ENCODE measurements at places on chromosomes 3 and 15. TPM values are rescaled to one million over a fixed set of nuclear protein-coding genes. Genes with fewer than 3 reads are reported as not detected.
A peak's percentile ranks its signal among the peaks of the same experiment; 100 is the strongest.

DNA sequence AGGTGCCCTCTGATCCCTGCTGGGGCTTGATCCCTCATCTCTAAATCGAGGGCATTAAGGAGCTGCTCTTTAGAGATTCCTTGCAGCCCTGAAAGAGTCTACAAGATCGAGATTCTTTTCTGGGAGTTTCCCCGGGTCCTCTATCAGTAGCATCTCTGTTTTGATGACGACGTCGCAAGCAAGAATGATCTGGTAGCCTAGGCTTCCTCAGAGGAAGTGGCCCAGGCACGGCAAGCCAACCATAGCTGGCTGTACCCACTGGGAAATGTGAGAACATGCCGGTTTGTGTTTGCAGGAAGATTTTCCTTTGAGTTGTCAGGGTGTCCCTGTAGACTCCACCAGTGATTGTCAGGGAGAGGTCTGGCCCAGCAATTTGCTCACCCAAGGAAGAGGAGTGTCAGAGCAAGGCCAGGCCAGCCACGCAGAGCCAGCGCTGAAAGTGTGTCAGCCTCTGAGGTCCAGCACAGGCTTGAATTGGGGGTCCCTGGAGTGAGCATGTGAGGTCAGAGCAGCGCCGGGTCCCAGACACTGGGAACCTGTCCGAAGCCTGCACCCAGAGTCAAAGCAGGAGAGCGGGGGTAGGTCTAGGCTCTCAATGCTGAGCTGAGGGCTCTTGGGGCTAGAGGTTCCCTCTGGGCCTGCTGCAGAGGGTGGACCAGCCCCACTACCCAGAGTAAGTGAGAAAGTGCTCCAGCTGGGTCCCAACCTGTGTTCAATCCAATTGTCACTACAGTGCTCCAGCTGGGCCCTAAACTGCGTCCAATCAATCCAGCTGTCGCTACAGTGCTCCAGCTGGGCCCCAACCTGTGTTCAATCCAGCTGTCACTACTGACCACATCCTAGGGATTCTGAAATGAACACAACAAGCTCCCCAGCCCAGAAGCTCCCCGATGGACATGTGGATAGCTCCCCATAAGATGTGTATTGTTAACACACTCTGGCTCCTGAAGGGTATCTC, 95.7 kb downstream of the CHDH start:
- H3K27me3 ChIP-seq = no peaks in the 10 kb centered on the region
- no peak for DNase-seq
- no peak overlapping the region for H3K27ac ChIP-seq

- no peak for DNase-seq
- H3K36me3 ChIP-seq = no peaks in the 10 kb centered on the region
- H3K27me3 ChIP-seq = no peaks in the 10 kb centered on the region
- no peak overlapping the region for H3K4me3 ChIP-seq
- H3K4me1 ChIP-seq = no peaks in the 10 kb centered on the region
- H3K27ac ChIP-seq = no peak overlapping the region
Observed at GRCh38 chr3:82938821-82939328, 1177.4 kb upstream of the GBE1 start.

DNA sequence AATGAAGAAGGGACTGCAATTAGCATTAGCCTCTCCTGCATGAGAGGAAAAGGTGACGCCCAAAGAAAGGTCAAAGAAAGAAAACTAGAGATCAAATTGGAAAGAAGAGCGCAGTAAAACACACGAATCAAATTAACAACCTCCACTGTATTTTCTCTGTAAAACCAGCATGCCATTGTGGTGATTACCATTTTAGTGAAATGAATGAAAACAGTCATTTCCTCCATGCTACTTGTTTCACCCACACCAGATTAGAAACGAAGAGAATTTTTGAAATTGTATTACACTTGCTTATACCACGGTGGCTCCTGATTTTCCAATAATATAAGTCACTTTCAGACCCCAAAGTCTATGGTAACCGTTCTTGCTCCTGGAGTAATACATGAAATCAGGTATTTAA, 71.6 kb downstream of the SUMF1 start:
- H3K4me1 ChIP-seq = peaks cover 10% of the 10 kb centered on the region
- no peaks in the 10 kb centered on the region for H3K36me3 ChIP-seq
- no peak overlapping the region for H3K27ac ChIP-seq
- no peak for DNase-seq

DNA sequence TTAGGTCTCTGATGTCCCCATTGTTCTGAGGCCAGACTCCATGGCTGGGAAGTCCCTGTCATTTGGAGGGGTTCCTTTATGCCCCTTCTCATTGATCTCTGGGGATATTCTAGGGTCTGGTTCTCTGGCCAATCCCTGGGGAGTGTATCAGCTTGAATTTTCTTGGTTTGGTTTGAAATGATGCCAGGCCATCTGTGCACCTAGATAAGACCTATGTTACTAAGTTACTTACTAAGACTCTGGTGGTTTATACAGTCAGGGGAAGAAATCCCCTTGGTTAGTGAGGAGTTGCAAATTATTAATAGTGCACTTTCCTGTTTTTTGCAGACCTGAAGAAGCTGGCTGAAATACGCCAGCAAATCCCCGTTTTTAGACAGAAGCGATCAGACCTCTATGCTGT, 20.3 kb downstream of the NIT2 start:
- no peak overlapping the region for H3K27ac ChIP-seq
- no peak for DNase-seq
- H3K27me3 ChIP-seq = no peaks in the 10 kb centered on the region
- no peaks in the 10 kb centered on the region for H3K4me1 ChIP-seq
- peaks cover 11% of the 10 kb centered on the region for H3K36me3 ChIP-seq

GRCh38 chr15:69861331-69862171, 236.2 kb downstream of the TLE3 start:
- DNase-seq = no peak
- H3K4me1 ChIP-seq = peaks cover 15% of the 10 kb centered on the region
- no peak overlapping the region for H3K4me3 ChIP-seq
- no peaks in the 10 kb centered on the region for H3K36me3 ChIP-seq

DNA sequence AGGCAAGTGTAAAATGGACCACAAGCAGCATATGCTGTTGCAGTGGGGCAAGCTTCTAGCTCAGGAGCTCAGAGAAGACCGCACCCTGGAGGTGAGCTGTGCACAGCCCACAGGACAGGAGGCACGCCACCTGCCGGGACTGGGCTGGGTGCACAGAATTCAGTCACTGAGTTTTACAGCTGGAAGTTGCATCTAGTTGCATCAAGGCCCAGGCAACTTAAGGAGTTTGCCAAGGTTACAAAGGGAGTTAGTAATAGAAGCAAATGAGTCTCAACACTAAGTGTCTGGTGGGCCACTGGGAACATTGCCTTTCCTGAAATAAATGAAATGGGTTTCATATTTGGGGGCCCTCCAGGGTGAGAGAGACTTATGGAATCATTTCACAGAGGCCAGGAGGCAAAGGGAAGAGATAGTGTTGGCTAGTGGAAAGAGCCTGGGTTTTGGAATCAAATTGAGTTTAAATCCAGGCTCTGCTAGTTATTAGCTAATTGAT, 36.0 kb upstream of the TIMP4 start:
- peak; percentile 1 for DNase-seq
- H3K4me3 ChIP-seq = no peak overlapping the region
- H3K27ac ChIP-seq = no peak overlapping the region
- no peaks in the 10 kb centered on the region for H3K4me1 ChIP-seq
- H3K27me3 ChIP-seq = no peaks in the 10 kb centered on the region

DNA sequence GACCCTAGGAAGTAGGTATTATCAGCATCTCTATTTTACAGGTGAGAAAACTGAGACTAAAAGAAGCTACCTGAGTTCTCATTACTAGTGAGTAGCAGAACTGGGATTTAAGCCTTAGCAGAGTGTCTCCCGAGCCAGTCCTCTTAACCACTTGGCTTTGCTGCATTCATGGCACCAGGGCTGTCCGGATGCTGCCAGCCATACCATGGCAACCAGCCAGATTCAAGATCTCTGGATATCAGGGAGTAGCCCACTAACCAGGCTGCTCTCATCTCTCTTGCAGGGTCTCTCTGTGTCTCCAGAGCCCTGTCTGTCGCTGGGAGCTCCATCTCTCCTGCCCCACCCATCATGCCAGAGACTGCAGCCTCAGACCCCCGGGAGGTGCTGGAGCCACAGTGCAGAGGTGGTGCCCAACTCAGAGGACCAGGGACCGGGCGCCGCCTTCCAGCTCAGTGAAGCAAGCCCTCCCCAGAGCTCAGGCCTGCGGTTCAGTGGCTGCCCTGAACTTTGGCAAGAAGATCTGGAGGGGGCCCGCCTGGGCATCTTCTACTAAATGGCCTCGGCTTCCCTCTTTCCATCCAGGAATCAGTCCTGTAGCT, 1.7 kb downstream of the MESP2 start:
- H3K36me3 ChIP-seq = no peaks in the 10 kb centered on the region
- H3K4me1 ChIP-seq = peaks cover 3% of the 10 kb centered on the region
- H3K4me3 ChIP-seq = no peak overlapping the region
- peaks cover 7% of the 10 kb centered on the region for H3K27me3 ChIP-seq
- no peak overlapping the region for H3K27ac ChIP-seq

DNA sequence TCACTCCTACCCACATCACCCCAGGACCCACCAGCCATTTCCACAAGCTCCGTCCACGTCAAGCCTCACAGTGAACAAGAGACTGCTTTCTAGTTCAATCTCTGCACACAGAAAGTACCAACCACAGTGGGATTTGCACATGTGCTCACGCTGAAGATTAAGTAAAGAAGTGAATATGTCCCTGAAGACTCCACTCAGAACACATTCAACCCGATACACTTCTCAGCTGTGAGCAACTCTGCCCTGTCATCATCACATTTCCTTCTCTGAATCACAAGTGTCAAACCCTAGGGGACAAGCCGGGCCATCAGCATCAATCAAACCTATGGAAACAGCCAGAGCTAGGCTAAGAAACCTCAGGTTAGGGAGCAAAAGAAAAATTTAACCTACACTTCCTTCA, 1.9 kb downstream of the STIMATE start:
- peak overlapping the region; percentile 65 for H3K27ac ChIP-seq
- peak overlapping the region; percentile 12 for H3K4me3 ChIP-seq

- H3K27me3 ChIP-seq = no peaks in the 10 kb centered on the region
- H3K27ac ChIP-seq = no peak overlapping the region
- DNase-seq = no peak
- no peak overlapping the region for H3K4me3 ChIP-seq
- H3K4me1 ChIP-seq = peaks cover 68% of the 10 kb centered on the region
Observed at GRCh38 chr3:105771392-105771791, 97.4 kb downstream of the CBLB start.

- no peaks in the 10 kb centered on the region for H3K4me1 ChIP-seq
- H3K27me3 ChIP-seq = no peaks in the 10 kb centered on the region
- H3K4me3 ChIP-seq = no peak overlapping the region
- no peak overlapping the region for H3K27ac ChIP-seq
- DNase-seq = no peak
Observed at GRCh38 chr15:57652481-57652880, 54.0 kb upstream of the POLR2M start.

GRCh38 chr3:64191822-64192221, 33.4 kb downstream of the PRICKLE2 start:
- no peak overlapping the region for H3K4me3 ChIP-seq
- no peaks in the 10 kb centered on the region for H3K4me1 ChIP-seq
- DNase-seq = no peak
- no peaks in the 10 kb centered on the region for H3K27me3 ChIP-seq
- no peak overlapping the region for H3K27ac ChIP-seq

- no peaks in the 10 kb centered on the region for H3K36me3 ChIP-seq
- no peak for DNase-seq
- H3K27me3 ChIP-seq = no peaks in the 10 kb centered on the region
- no peaks in the 10 kb centered on the region for H3K4me1 ChIP-seq
Observed at GRCh38 chr3:177746337-177746933, 549.2 kb upstream of the TBL1XR1 start.

GRCh38 chr3:80192936-80193335, 425.1 kb upstream of the ROBO1 start:
- DNase-seq = no peak
- H3K36me3 ChIP-seq = no peaks in the 10 kb centered on the region
- no peaks in the 10 kb centered on the region for H3K27me3 ChIP-seq
- H3K4me1 ChIP-seq = no peaks in the 10 kb centered on the region
- no peak overlapping the region for H3K27ac ChIP-seq
- H3K4me3 ChIP-seq = no peak overlapping the region

DNA sequence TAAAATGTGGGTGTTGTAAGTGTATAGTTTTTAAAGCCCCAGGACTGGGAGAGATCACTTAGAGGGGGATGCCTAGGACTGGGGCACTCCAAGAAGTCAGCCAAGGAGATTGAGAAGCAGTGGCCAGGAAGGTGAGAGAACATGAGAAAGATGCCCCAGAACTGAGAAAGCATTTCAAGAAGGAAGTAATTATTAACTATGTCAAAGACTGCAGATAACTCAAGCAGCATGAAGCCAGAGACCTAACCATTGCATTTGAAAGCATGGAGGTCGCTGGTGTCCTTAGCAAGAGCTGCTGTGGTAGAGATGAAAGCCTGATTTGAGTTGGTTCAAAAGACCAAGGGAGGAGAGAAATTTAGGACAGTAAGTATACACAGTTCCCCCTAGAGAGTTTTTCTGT, 30.6 kb upstream of the SLC2A2 start:
- H3K4me1 ChIP-seq = no peaks in the 10 kb centered on the region
- no peak for DNase-seq
- H3K27ac ChIP-seq = no peak overlapping the region
- H3K36me3 ChIP-seq = no peaks in the 10 kb centered on the region

- H3K27me3 ChIP-seq = no peaks in the 10 kb centered on the region
- no peaks in the 10 kb centered on the region for H3K4me1 ChIP-seq
- H3K36me3 ChIP-seq = no peaks in the 10 kb centered on the region
- no peak for DNase-seq
- H3K4me3 ChIP-seq = no peak overlapping the region
Observed at GRCh38 chr15:85950101-85950500, 129.6 kb upstream of the AGBL1 start.

DNA sequence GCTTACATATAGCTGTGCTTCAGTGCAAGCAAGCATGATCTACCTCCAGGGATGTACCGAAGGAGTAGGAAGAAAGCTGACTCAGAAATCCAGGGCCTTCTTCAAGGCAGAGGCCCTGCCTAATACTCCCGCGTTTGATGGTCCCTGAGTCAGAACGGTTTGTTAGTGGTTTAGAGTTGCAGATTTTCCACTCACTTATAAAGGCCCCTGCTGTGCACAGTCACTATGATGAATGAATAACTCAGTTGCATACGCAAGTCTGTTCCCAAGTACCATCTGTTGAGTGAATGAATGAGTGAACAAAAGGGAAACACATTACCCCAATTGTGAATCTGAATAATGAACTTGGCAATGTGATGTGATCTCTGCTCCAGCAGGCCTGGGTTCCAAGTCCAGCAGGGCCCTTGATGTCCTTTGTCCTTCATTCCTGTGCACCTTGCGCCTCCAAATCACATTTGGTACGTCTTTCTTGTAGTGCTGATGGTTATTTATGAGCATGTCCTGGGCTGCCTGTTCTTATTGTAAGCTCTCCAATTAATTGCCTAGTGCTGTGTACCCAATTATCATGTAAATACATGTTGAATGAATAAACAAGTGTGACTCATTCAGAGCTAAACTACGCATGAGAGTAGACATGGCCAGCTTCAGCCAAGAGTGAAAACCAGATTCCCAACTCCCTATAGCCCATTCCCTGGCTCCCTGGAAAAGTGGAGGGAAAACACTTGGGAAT, 85.3 kb upstream of the LIMD1 start:
- H3K4me1 ChIP-seq = peaks cover 10% of the 10 kb centered on the region
- no peak for DNase-seq
- no peaks in the 10 kb centered on the region for H3K36me3 ChIP-seq
- no peak overlapping the region for H3K27ac ChIP-seq
- H3K27me3 ChIP-seq = no peaks in the 10 kb centered on the region

PLS1 gene
- polyA plus RNA-seq = 6.2 TPM

TMC3 gene
- polyA plus RNA-seq = not detected

TRPC1 gene
- polyA plus RNA-seq = 1.6 TPM

NTRK3 gene
- polyA plus RNA-seq = not detected

CFAP92 gene
- not detected for polyA plus RNA-seq

SKOR1 gene
- not detected for polyA plus RNA-seq

GAP43 gene
- polyA plus RNA-seq = not detected

All from CD4-positive, alpha-beta memory T cell (primary cell).